ENCODE measurements at places on chromosomes 12 and 14. TPM values are rescaled to one million over a fixed set of nuclear protein-coding genes. Genes with fewer than 3 reads are reported as not detected.

GRCh38 chr12:63668028-63668799 is at the start of gene DPY19L2:
Gene DPY19L2 (minus strand): TSS chr12:63668493. CDS start chr12:63668393, 100 bp downstream.
- peak; percentile 11 for DNase-seq

GRCh38 chr14:81450100-81450531 is 50.0 kb upstream of the STON2 start:
- DNase-seq = no peak

GRCh38 chr12:53171725-53172329 is 8.7 kb upstream of the ZNF740 start:
- DNase-seq = no peak

DNA sequence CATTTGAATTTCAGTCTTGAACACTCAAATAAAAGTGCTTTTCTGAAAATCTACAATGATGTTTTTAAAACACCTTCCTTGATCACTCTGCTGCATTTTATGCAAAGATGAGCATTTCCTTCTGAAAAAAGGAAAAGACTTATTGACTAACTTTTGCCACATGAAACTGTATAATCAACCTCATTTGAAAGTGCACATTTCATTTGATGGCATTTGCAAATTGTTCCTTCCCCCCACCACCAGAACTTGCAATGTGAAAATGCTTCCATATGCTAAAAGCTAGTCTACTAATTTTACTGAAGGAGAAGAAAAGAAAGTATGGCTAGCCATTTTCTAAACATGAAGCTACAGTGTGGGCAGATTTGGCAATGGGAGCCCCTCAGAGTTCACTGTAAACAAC is 159.2 kb downstream of the RAD51B start:
- no peak for DNase-seq

- DNase-seq = no peak
These were observed 16.7 kb downstream of the EPS8 start for GRCh38 chr12:15772405-15773018.

GRCh38 chr14:69183735-69184134 is 7.6 kb upstream of the EXD2 start:
- no peak for DNase-seq

DNA sequence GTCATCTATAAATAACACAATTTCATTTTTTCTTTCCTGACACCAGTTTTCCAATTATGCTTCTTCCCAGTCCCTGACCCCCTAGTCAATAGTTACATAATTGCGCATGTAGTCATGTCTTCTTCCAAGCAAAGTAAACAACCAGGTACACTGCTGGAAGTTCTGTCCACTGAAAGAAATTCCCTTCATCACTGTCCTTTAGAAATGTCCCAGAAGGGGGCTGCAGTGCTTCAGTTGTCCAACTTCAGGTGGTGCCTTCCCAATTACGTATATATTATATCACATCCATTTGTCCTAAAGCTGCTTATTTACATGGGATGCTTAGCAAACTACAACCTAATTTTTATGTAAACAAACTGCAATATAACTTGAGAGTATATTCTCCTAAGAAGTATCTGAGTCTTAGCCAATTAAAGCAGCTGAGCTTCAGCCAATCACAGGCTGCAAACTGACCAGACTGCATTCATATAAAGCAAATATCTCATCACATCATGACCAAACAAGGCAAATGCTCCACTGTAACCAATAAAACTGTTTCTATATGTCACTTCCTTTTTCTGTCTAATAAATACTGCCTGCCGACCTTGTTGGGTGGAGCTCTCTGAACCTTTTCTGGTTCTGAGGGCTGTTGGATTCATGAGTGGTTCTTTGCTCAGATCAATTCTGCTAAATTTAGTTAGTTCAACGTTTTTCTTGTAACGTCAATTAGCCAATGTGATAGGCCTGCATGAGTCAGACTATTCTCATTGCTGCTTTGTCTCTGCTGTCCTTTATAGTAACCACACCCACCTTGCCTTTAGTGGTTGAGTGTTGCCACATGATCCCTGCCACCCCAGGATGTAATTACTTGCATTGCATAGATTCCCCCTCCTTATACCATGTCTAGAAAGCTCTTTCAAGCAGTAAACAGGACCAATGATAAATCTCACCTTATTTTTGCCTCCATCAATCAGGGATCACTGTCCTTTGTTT is 239.3 kb downstream of the ALG10B start:
- no peak for DNase-seq

- no peak for DNase-seq
These were observed 8.6 kb downstream of the SLC38A6 start for GRCh38 chr14:60989599-60989998.

- DNase-seq = no peak
These were observed 34.6 kb downstream of the FMNL3 start for GRCh38 chr12:49672301-49673217.

- no peak for DNase-seq
These were observed 398.1 kb downstream of the ZFP36L1 start for GRCh38 chr14:68394764-68395143.

DNA sequence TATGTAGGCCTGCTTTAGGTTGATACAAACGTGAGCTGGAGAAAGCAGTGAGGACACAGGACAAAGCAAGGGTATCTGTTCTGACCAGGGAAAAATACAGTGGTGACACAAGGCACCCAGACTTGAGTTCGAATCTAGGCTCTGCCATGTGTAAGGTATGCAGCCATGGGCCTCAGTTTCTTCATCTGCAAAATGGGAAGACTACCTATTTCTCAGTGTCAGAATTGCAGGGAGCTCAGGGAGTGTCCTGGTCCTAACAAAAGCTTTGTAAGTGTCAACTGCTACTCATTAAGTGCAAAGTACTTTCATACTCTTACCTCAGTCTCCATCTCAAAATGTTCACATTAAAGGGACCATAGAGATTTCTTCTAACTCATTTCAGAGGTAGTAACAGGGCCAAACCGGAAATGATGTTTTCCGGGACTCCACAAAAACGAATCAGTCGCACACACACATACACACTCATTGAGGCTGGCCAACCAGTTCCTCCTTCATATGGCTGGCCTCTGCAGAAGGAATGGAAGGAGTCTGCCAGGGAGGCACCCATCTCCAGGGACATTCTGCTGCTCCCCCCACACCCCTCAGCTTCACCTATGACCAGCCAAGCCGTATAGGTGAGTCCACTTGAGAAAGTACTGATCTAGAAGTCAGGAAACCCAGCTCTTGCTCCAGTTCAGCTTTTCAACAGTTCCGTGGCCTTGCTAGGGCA is 7.8 kb downstream of the CTDSP2 start:
- DNase-seq = peak; percentile 24

- DNase-seq = no peak
These were observed 2.7 kb downstream of the TBX3 start for GRCh38 chr12:114681116-114681871.

DNA sequence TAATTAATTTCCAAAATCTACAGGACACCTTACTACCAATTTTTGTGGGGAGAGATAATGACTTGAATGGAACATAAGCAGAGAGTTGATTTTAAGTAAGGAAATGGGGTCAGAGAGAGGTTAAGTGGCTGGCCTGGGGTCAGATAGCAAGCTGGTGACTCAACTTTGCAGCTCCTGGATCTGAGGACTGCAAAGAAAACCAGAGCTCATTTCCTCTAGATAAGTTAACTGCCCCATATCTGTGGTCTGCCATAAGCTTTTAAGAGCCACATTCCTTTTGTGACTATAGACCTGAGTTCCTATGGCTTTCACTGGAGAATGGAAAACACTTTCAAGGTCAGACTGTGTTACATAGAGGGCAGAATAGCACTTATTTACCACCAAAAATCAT is 201.2 kb upstream of the PRICKLE1 start:
- no peak for DNase-seq

DNA sequence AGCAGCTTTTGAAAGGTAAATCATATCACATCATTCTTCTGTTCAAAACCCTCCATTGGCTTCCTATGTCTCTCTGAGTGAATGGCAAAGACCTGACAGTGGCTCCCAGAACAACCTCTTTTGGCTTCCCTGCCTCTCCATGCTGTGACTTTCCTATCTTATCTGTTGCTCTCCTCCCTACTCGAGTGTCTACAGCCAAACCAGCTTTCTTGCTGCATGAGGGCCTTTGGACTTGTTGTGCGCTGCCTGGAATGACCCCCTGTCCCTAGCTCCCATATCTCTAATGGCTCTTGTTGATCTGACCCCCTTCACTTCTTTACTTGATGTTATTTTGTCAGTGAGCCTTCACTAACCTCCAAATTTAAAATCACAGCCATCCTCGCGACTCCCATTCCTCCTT is 2.5 kb downstream of the SYNE2 start:
- no peak for DNase-seq

DNA sequence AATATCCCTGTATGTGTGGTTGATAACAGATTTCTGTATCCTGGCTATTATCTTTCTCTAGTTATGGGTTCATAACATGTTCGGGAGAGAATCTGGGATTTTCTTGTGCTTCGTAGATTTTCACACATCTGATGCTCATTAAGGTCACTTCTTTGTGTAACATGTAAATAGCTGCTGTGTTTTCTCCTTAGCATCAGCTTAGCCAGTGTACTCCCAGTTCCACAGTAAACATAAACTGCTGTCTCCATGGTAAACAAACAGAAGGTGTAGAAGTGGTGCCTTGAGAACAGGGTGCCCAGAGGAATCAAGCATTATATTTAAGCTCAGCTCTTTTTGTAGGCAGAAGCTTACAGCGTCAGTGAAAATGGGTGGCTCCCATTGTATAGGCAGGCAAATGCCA is 88.0 kb downstream of the ANO6 start:
- DNase-seq = no peak

DNA sequence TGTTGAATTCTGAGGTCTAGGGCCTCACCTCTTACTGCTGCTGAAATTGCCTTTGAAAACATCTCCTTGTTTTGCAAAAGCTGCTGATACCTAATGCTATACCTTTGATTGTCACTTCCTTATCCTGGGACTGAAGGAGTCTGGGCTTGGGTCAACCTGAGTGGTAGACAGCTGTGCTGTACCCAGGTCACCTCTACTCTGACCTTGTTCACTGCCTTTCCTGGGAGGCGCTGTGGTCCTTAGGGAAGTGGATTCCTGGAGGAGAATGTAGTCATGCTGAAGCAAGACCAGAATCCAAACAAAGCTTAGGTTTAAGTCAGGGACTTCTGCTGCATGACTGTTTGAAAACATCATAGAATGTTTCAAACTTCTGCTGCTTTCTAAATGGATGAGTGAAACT is 191.4 kb downstream of the SNAPC1 start:
- DNase-seq = no peak

GRCh38 chr14:73888971-73889370 is 2.3 kb downstream of the ZNF410 start:
- no peak for DNase-seq

- no peak for DNase-seq
These were observed 1.7 kb downstream of the C12orf76 start for GRCh38 chr12:110046451-110047187.

GRCh38 chr14:62269204-62269603 is 507.0 kb downstream of the SNAPC1 start:
- no peak for DNase-seq

GRCh38 chr12:122730215-122731014 is at the start of gene HCAR1:
Gene HCAR1 (minus strand): TSS chr12:122730844. CDS start chr12:122730339, 505 bp downstream.
- DNase-seq = peak; percentile 74

GRCh38 chr14:45811155-45811554 is 558.2 kb upstream of the MIS18BP1 start:
- DNase-seq = no peak

DNA sequence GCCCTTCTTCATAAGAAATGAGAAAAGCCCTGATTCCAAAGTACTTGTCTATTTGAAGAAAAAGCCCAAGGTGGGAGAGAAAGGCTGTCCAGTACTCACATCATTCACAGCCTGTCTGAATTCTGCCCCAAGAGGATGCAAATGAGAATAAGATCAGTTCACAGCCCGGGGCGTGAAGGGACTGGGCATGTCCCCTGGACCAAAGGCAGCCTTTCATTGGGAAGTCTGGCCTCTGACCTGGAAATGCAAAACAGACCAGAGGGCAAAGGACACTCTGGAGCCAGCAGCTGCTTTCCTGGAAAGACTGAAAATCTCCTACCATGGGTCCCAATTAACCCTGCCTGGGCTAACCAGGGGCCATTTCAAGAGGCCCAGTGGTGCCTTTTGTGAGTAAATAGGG is 191.2 kb upstream of the PELI2 start:
- DNase-seq = no peak

DNA sequence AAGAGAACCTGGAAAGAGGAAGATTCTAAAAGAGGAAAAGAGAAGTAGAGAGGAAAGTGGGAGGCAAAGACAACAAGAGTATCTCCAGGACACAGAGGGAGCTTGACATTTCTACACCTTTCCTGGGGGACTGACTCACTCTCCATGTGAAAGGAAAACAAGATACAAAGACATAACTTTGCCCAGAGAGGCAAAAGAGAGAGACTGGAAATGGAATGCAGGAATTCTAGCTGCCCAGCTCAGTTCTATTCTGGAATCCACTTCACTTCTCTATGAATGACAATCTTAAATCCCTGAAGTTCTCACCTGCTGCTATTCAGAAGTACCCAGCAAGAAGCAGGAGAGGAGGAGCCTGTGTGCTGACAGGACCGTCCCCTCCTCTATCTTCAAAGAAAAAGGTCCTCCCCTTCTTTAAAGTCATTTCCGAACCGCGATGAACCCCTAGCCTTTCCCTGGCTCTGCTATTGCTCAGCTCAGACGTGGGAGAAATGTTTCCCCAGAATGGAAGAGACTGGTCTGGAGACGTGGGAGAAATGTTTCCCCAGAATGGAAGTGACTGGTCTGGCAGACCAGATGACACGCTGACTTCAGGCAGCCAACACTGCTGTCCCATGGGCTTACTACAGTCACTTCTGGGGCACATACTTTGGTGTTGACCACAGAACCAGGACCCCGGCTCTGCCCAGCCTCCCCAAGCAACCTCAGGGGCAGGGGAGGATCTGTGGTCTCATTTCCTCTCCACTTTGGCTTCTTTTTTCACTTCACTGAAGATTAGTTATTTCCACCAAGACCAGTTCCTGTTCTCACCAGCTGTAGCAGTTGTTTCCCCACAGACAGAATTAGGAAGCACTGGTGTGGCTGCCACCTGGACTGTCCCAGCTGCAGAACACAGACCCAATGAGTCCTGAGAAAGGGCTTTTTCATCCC is 8.3 kb downstream of the FMNL3 start:
- peak; percentile 21 for DNase-seq

DNA sequence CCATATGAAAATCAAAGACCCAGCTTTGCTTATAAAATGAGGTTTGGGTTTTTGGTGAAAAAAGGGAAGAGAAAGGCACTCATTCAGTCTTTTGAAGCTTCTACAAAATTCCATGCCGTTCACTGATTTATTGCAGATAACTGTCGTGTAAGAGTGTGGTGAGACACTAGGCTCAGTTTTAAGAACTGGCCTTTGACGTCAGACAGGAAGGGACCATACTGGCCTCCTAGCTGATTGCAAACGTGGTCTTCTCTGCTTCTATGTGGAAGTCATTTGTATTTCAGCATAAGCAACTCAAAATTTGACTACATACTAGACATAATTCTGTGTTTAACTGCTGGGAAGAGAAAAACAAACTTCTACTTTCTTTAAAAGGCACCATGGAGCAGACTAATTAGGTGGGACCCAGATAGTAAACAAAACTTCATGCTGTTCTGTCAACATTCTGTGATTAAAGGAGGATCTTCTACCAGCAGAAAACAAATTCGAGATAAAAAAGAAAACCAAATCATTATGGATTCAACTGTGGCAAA is 168.7 kb downstream of the TTC7B start:
- DNase-seq = no peak

Gene DRAM1
- 4.1 TPM for total RNA-seq

Gene VDR
- total RNA-seq = 305 TPM

Gene ADAMTS20
- not detected for total RNA-seq

Gene HOXC6
- not detected for total RNA-seq

Gene TRHDE
- total RNA-seq = not detected

Gene TSHR
- total RNA-seq = 0.47 TPM
